ENCODE measurements at places on chromosomes 6 and 20. TPM values are rescaled to one million over a fixed set of nuclear protein-coding genes. Genes with fewer than 3 reads are reported as not detected.
A peak's percentile ranks its signal among the peaks of the same experiment; 100 is the strongest.

Gene NMBR
- not detected for total RNA-seq

Gene BPIFB4
- total RNA-seq, result not detected

Gene MCCD1
- not detected for total RNA-seq

Gene EYA2
- not detected for total RNA-seq

Gene EMILIN3
- not detected for total RNA-seq

Gene ENPP5
- total RNA-seq, result 13.4 TPM

Gene DCDC2
- not detected for total RNA-seq

Gene TMC2
- total RNA-seq, result not detected

Gene SYCP2
- total RNA-seq, result 5.9 TPM

Gene TMEM181
- 44.8 TPM for total RNA-seq

Gene TGM3
- total RNA-seq, result not detected

Gene PDE7B
- not detected for total RNA-seq

Gene RUNX2
- 19.2 TPM for total RNA-seq

Gene COQ3
- total RNA-seq, result 2.6 TPM

Gene SNAI1
- total RNA-seq, result 2.1 TPM

Gene CST8
- total RNA-seq, result not detected

DNA sequence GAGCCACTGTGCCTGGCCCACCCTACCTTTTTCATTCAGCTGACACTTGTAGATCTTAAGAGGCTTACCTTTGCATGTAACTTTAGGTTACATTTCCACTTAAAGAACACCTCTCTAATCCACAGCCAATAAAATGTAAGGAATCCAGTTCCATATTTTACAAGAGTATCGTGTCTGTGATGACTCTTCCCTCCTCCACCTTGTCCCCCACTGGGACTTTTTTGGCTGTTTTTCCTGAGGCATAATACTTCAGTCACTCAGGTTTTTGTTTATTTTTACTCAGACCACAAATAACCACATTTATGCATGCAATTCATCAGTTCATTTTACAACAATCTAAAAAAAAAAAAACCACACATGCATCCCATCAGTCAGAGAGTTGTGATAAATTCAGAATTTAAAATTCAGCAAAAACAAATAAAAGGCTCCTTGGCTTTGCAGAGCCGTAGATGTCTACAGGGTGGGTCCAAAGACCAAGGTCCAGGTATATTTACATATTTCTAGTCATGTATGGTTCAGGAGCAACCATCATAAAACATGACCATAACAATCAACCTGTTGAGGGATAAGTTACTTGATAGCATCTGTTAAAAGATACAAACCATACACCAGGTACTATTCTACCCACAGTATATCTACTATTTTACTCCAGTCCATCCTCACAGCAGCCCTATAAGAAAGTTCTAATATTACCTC is 9.9 kb downstream of the ATXN1 start:
- no peak for DNase-seq
- H3K27me3 ChIP-seq, result no peaks in the 10 kb centered on the region
- H3K4me1 ChIP-seq, result no peaks in the 10 kb centered on the region
- no peak overlapping the region for H3K27ac ChIP-seq
- peaks cover 4% of the 10 kb centered on the region for H3K36me3 ChIP-seq

GRCh38 chr6:43710576-43710975 is 23.0 kb upstream of the MRPS18A start:
- H3K27ac ChIP-seq, result no peak overlapping the region
- no peak for DNase-seq
- no peaks in the 10 kb centered on the region for H3K27me3 ChIP-seq
- H3K36me3 ChIP-seq, result no peaks in the 10 kb centered on the region
- H3K4me3 ChIP-seq, result no peak overlapping the region

DNA sequence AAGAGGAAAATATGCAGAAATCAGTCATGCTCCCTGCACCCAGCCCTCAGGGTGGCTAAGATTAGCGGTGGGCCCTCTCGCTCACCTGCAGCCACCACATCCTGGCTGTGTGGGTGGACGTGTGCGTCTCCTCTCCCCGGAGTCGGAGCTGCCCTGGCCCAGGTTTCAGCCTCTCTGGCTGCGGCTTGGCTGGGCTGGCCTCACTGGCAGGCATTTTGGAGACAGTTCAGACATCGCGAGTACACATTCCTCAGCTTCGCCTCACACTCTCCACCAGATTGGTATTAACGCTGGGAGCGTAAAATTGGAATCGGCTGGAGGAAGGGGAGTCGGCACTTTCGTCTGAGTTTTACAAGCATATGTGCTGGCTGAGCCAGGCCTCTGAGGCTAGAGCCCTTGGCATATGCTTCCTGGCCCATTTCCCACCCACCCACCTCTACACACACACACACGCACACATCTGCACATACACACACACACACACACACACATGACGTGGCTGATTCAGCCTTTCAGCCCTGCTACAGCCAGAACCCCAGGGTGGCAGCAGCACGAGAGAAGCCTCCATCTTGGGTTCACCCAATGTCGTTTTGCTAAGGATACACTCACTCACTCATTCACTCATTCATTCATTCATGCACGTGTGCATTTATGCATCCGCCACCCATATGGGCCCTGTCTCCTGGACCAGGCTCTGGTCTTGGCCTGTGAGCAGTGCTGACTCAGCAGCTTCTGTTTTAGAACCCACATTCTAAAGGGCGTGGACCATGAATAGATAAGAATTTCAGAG is 42.9 kb downstream of the BCAS4 start:
- H3K27me3 ChIP-seq, result no peaks in the 10 kb centered on the region
- H3K4me1 ChIP-seq, result peaks cover 6% of the 10 kb centered on the region
- no peak overlapping the region for H3K4me3 ChIP-seq
- DNase-seq, result no peak
- peaks cover 7% of the 10 kb centered on the region for H3K36me3 ChIP-seq
- H3K27ac ChIP-seq, result no peak overlapping the region

- no peaks in the 10 kb centered on the region for H3K4me1 ChIP-seq
- H3K27me3 ChIP-seq, result peaks cover 5% of the 10 kb centered on the region
- H3K4me3 ChIP-seq, result no peak overlapping the region
- no peak overlapping the region for H3K27ac ChIP-seq
- no peaks in the 10 kb centered on the region for H3K36me3 ChIP-seq
- no peak for DNase-seq
Observed at GRCh38 chr6:114092943-114093342, 122.0 kb upstream of the HDAC2 start.

DNA sequence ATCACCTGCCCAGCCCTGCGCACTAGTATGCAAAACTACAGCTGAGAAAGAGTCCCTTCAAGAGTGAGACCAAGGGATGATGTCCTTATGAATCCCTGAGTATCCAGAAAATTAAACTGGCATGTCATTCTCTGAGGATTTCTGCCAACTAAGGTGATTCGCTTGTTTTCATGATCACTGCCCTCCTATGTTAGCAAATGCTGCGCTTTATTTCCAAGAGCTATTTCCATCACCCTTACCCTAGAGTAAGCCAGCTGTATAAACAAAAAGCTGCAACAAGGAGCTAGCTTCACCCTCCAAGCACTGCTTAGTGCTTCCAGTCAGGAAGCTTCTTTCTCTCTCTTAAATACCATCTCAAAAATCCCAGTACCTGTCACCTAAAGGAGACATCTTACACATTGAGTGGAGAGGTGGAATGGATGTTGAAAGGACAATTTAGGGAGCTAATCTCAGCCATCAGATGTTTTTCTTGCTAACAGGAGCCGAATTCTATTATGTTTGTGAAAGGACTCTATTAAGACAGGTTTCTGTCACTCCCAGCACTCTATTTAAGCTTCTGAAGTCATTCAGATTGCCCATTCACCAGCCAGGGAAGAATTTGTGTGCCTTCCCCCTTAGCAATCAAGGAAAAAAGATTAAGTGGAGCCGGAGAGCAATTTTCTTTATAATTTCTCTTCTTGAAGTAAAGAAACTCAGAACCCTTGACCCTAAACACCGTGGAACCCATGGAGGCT is 322.2 kb downstream of the NRN1 start:
- no peak overlapping the region for H3K27ac ChIP-seq
- peaks cover 3% of the 10 kb centered on the region for H3K4me1 ChIP-seq
- no peak for DNase-seq
- H3K4me3 ChIP-seq, result no peak overlapping the region
- no peaks in the 10 kb centered on the region for H3K36me3 ChIP-seq

DNA sequence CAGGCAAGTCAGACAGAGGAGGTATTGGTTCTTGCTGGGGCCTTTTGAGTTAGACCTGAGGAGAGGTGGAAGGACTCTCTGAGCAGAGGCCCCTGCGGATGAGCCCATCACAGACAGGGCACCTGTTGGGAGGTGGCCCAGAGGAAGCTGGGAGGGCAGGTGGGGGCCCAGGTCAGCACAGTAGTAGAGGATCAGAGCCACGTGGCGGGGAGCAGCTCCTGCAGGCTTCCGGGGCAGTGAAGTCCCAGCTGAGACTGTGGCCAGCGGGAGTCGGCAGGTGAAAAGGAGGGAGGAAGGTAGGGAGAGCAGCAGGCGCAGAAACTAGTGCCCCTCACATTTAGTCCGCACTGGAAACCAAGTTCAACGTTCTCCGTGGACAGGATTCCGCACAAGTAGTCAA is 61.8 kb downstream of the RSPH3 start:
- H3K36me3 ChIP-seq, result no peaks in the 10 kb centered on the region
- DNase-seq, result no peak
- H3K4me3 ChIP-seq, result no peak overlapping the region
- H3K27ac ChIP-seq, result no peak overlapping the region
- H3K4me1 ChIP-seq, result peaks cover 11% of the 10 kb centered on the region

- peak; percentile 61 for DNase-seq
- H3K36me3 ChIP-seq, result no peaks in the 10 kb centered on the region
- H3K4me1 ChIP-seq, result peaks cover 15% of the 10 kb centered on the region
- peaks cover 33% of the 10 kb centered on the region for H3K27me3 ChIP-seq
Observed at GRCh38 chr6:106360410-106360988, at the start of gene CRYBG1. Gene CRYBG1 (plus strand): TSS chr6:106360717. CDS start chr6:106360909, 192 bp downstream.

DNA sequence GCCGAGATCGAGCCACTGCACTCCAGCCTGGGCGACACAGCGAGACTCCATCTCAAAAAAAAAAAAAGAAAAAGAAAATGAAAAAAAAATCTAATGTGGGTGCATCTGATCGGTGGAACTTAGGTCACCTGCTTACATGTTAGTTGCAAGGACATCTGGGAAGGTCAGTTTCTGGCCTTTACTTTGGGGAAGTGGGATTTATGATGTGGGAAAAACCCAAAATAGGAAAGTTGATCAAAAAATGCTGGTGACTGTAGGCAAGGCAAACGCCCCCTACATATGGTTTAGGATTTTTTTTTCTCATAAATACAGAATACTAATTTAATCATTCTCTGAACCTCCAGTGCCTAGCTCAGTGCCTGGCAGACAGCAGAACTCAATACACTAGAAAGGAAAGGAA is 69.2 kb upstream of the PIM1 start:
- no peaks in the 10 kb centered on the region for H3K27me3 ChIP-seq
- H3K36me3 ChIP-seq, result no peaks in the 10 kb centered on the region
- H3K4me3 ChIP-seq, result no peak overlapping the region
- H3K4me1 ChIP-seq, result peaks cover 23% of the 10 kb centered on the region
- H3K27ac ChIP-seq, result no peak overlapping the region

DNA sequence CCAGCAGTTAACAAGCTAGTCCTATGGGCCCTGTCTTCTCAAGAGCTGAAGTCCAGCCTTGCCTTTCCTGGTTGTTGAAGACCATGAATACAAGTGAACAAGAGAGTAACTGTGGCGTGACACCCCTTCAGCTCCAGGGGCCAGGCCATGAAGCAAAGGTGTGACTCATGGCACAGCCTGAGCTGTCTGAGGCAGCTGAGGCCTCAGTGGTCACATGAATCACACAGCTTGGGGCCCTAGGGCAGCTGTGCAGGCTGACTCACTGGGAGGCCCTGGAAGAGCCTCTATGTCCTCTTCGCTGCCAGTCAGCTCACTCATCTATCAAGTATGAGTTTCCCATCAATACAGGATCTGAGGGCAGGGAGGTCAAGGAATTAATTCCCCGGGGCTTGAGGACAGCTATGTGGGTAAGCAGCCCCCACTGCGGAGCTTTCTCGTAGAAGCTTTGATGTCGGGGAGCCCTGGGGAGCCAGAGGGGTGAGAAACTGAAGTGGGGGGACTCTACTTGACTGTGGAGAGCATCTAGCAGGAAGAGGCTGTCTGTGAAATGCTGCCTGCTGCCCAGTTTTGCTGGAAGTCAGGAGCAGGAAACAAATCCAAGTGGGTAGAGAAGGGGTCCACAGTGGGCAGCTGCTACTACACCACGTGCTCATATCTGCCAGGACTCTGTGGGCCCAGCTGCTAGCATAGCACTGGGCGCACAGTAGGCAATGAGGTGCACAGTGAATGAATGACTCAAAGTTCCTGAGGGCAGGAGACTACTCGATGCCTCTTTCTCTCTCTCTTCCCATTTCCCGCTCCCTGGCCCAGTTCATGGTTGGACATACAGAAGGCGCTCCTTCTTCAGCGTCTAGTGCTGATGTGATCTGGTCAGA is 13.7 kb upstream of the FAM83C start:
- DNase-seq, result no peak
- H3K27ac ChIP-seq, result no peak overlapping the region
- no peaks in the 10 kb centered on the region for H3K27me3 ChIP-seq
- H3K4me3 ChIP-seq, result no peak overlapping the region

DNA sequence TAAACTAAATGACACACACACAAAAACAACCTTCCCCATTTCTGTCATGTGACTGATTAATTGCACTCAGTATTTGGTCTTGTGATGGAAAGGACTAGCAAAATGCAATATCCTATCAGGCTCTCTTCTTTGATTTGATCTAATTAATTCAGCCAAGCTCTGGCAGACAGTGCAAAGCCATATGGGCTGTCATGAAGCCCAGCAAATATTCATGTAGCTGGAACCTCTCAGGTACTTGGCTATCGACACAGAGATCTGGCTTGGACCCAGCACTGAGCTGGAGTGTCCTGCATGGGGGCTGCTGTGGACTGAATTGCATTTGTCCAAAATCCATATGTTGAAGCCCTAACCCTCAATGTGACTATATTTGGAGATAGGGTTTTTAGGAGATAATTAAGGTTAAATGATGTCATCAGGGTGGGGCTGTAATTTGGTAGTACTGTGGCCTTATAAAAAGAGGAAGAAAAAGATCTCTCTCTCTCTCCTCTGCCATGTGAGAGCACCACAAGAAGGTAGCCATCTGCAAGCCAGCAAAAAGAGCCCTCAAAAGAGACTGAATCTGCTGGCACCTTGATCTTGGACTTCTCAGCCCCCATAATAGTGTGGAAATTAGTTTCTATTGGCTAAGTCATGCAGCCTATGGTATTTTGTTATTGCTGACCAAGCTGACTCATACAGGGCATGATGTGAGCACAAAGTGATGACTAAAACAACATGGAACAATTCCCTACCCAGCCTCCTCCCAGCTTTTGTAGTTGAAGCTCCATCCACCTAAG is 77.1 kb downstream of the STMND1 start:
- DNase-seq, result no peak
- H3K27ac ChIP-seq, result no peak overlapping the region
- no peaks in the 10 kb centered on the region for H3K4me1 ChIP-seq
- H3K27me3 ChIP-seq, result no peaks in the 10 kb centered on the region

DNA sequence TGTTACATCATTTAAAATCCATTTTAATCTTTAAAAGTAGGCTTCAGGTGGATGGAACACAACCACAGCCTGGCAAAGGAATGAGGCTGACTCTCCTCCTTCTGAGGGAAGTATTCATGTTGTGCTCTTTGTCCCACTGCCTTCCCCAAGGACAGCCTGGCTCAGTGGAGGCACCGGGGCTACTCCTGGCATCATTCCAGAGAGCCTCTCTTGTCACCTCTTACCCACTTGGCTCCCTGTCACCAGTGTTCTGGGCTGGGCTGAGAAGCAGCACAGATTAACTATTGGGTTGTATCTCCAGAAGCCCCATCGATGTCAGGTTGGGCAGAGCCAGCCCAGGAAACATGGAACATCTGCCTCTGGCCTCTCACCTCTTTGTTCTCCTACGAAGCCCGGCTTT is 10.7 kb upstream of the TP53INP2 start:
- H3K27me3 ChIP-seq, result no peaks in the 10 kb centered on the region
- no peak for DNase-seq
- no peak overlapping the region for H3K27ac ChIP-seq
- no peaks in the 10 kb centered on the region for H3K36me3 ChIP-seq

Data from natural killer cell (primary cell).